Hematopoietic multipotent progenitor cell treated with erythropoietin and hydrocortisone succinate and interleukin-3 and kit ligand, for 15 days (in vitro differentiated cells): ENCODE measurements at places on chromosomes 7 and 10.

- no peak for DNase-seq
Observed at GRCh38 chr7:108033776-108034497, 31.0 kb upstream of the LAMB1 start.

DNA sequence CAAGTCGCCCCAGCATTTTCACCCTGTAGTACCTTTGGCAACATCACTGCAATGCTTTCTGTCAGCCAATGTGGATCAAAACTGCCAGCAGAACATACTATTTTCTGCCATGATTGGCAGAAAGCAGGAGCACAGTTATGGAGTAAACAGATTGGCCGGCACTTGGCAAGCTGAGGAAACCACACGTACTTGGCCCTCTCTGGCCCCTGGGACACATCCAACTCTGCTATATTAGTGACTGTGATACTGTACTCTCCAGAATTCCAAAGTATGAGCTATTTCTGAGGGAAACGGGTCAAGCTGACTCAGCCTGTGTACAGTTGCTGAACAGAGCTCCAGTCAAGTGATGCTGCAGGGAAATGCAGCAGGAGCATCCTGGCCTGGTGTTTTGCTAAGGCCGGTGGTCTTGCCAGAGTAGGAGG is 39.8 kb upstream of the LANCL2 start:
- no peak for DNase-seq

DNA sequence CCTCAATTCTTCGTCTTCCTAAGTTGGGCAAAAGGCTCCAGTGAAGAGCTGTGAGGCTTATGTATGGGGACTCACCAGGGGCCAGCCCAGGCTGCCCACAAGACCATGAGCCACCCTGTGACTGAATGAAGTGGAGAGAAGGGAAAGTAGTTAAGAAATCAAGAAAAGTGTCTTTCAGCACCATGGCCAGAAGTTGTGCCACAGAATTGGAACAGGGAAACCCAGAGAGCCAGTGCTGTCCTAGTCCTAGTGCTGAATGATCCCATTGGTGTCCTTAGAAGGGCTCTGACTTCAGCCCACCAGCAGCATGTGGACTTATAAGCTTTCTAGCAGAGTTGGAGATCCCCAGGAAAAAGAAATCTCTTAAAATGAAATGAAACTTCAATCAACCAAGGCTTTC is 37.0 kb upstream of the CCSER2 start:
- DNase-seq = no peak

GRCh38 chr10:52442576-52442975 is 128.5 kb downstream of the DKK1 start:
- DNase-seq = no peak

- DNase-seq = no peak
Observed at GRCh38 chr7:133044722-133045473, 37.0 kb downstream of the CHCHD3 start.

- no peak for DNase-seq
Observed at GRCh38 chr10:97689559-97690020, 2.5 kb upstream of the AVPI1 start.

- DNase-seq = no peak
Observed at GRCh38 chr7:29167721-29168120, 21.4 kb upstream of the CPVL start.

DNA sequence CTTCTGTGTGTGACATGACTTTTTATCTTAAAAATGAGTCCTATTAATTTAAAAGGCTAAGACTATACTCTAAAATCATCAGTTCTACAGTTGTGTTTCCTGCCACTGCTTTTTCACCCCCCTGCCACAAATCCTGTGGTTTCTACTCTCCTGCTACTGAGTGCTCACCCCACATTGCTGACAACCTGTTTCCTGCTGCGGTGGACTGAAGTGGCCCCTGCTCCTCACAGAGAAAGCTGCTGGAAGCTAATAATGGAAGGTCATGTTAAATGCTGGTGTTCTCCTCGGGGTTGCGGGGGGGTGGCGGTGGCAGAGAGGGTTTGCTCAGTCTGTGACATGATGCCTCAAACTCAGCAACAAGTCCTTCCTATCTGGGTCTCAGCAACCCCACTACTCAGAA is 113.2 kb upstream of the INHBA start:
- DNase-seq = no peak

GRCh38 chr7:94429153-94429552 is 34.5 kb downstream of the COL1A2 start:
- DNase-seq = no peak
